AG08396 (cell line): ENCODE measurements at places on chromosomes 4 and X.

DNA sequence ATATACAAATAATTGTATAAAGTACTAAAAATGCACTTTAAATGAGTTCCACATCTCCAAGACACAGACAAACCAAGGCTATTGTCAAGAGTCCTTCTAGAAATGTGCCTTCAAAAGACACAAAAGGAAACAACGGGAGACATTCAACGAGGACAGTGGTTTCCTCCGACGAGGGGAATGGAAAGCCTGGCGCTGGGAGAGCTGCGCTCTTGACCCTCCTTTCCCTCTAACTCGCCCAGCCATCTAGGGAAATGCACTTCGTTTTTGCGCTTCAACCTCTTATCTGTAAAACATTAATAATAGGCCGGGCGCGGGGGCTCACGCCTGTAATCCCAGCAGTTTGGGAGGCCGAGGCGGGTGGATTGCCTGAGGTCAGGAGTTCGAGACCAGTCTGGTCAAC is 37.0 kb downstream of the ZFP42 start:
- DNase-seq, result no peak

- DNase-seq, result no peak
Measured at GRCh38 chr4:53830511-53830910, 233.9 kb downstream of the CHIC2 start.

DNA sequence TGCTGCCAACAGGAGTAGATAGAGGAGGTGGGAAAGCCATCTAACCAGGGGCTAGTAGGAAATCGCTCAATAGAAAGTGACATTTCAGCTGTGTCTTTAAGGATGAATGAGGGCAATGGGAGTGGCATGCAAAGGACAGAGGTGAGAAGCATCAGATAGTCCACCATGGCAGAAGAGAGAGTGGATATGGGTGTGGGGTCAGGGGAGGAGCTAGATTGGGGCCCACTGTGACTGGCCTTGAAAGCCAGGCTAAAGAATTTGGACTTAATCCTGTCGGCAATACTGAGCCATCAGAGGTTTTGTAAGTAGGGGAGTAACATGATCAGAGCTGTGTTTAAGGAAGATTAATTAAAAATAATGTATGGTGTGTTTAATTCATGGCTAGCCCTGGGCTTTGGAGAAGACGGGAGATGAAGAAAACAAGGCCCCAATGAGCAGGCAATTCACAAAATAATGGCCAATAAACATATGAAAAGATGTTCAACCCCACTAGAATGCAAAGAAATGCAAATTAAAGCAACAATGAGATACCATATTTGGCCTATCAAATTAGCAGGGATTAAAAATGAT is 98.1 kb upstream of the PJA1 start:
- no peak for DNase-seq

- no peak for DNase-seq
Measured at GRCh38 chr4:128449251-128449650, 161.6 kb upstream of the PGRMC2 start.

- no peak for DNase-seq
Measured at GRCh38 chr4:2395584-2395983, 22.9 kb downstream of the ZFYVE28 start.
